ENCODE measurements at places on chromosomes 3 and 15.

GRCh38 chr3:63967675-63968611, 55.4 kb downstream of the PSMD6 start:
- peak overlapping the region; percentile 81 for H3K4me3 ChIP-seq
- peak overlapping the region; percentile 93 for H3K27ac ChIP-seq
- H3K27me3 ChIP-seq: no peaks in the 10 kb centered on the region
- peaks cover 13% of the 10 kb centered on the region for H3K36me3 ChIP-seq
- H3K4me1 ChIP-seq: peaks cover 84% of the 10 kb centered on the region

- no peak overlapping the region for H3K4me3 ChIP-seq
- no peak for DNase-seq
- peaks cover 11% of the 10 kb centered on the region for H3K4me1 ChIP-seq
- peaks cover 12% of the 10 kb centered on the region for H3K36me3 ChIP-seq
- no peaks in the 10 kb centered on the region for H3K27me3 ChIP-seq
These were observed 226.2 kb upstream of the TP63 start for GRCh38 chr3:189404797-189405484.

DNA sequence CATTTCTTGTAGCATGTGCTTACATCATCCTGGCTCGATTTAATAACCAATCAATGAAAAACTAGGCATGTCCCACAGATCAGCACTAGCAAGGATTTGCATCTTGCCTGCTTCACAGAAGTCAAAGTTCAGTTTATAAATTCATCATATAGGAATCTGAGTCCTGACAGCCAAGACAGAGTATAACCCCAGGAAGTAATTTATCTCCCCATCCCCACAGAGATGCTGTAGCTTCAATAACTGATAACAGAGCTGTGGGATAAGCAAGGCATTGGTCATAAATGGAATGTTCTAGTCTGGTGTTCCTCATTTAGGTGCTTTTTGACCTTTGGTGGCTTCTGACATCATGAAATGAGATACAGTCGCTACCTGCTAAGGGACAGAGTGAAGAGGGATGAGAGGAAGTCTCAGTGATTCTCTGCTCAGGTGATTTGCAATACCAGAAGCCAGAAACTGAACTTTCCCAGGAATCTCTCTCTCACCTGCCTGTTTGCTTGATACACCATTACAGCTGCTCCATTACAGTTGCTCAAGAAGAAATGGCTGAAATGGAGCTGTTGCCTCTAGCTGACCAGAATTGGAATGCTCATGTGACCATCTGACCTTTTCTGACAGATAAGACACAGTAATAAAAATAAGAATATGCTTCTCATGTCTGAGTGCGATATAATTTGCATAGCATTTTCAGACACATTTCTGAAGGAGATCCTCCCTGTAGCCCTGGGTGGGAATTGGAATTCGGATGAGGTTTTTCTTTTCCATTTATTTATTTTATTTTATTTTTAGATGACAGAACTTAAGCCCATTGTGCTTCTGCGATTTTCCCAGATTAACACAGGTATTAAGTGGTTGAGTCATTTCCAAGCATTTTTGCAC, 217.1 kb upstream of the KCNMB2 start:
- H3K4me3 ChIP-seq: no peak overlapping the region
- no peak for DNase-seq
- no peaks in the 10 kb centered on the region for H3K4me1 ChIP-seq
- H3K27ac ChIP-seq: no peak overlapping the region

GRCh38 chr3:37546876-37547275, 314.8 kb upstream of the CTDSPL start:
- H3K36me3 ChIP-seq: no peaks in the 10 kb centered on the region
- H3K27ac ChIP-seq: no peak overlapping the region
- no peaks in the 10 kb centered on the region for H3K4me1 ChIP-seq
- H3K27me3 ChIP-seq: peaks cover 3% of the 10 kb centered on the region

GRCh38 chr3:58683466-58683865, 16.9 kb upstream of the FAM3D start:
- H3K36me3 ChIP-seq: no peaks in the 10 kb centered on the region
- H3K27me3 ChIP-seq: peaks cover 3% of the 10 kb centered on the region
- DNase-seq: no peak
- no peak overlapping the region for H3K27ac ChIP-seq
- no peak overlapping the region for H3K4me3 ChIP-seq
- H3K4me1 ChIP-seq: peaks cover 9% of the 10 kb centered on the region

DNA sequence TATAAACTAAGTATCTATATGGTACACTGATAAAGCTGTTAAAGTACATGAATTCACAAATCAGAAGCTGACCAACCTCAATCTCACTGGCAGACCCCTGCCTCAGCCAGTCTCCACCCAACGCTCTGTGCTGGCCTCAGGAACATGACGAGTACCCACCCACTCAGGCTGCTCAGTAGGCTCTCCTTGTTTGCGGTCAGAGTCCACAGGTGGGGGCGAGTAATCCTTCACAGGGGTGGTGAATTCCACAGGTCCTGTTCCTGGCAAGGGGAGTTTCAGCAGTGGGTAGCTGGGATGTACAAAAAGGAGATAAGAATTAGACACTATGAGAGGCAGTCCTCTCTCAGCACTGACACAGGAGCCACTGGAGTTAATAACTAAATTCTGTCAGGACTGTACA, 40.9 kb downstream of the SCAP start:
- no peaks in the 10 kb centered on the region for H3K27me3 ChIP-seq
- H3K4me1 ChIP-seq: peaks cover 6% of the 10 kb centered on the region
- no peak overlapping the region for H3K27ac ChIP-seq
- peaks cover 35% of the 10 kb centered on the region for H3K36me3 ChIP-seq
- no peak for DNase-seq

Measured in activated T-helper 2 cell treated with anti-CD3 and anti-CD28 coated beads, Interferon-gamma antibody, Interleukin-2, Interleukin-4, amounts not matched to agents 10 μg/mL and 5 μg/mL and 100 μg/mL, durations not matched to agents 14 hours and 24 hours and 36 hours (primary cell).